ENCODE measurements at places on chromosomes 6 and 20. TPM values are rescaled to one million over a fixed set of nuclear protein-coding genes. Genes with fewer than 3 reads are reported as not detected.

The CCN6 gene
- not detected for total RNA-seq

The TBXT gene
- total RNA-seq: not detected

The WFDC5 gene
- total RNA-seq: not detected

The TNF gene
- not detected for total RNA-seq

The SIRPD gene
- not detected for total RNA-seq

The LY6G5C gene
- not detected for total RNA-seq

The PDE7B gene
- not detected for total RNA-seq

The ACTL10 gene
- total RNA-seq: not detected

The RGS17 gene
- 6.5 TPM for total RNA-seq

The SDC4 gene
- total RNA-seq: 42.4 TPM

The CST11 gene
- total RNA-seq: not detected

The APMAP gene
- 171 TPM for total RNA-seq

The BPIFB2 gene
- not detected for total RNA-seq

The LPIN3 gene
- total RNA-seq: 3.4 TPM

Data from A172 (cell line).